ENCODE measurements at places on chromosomes 1 and 21. TPM values are rescaled to one million over a fixed set of nuclear protein-coding genes. Genes with fewer than 3 reads are reported as not detected.

DNA sequence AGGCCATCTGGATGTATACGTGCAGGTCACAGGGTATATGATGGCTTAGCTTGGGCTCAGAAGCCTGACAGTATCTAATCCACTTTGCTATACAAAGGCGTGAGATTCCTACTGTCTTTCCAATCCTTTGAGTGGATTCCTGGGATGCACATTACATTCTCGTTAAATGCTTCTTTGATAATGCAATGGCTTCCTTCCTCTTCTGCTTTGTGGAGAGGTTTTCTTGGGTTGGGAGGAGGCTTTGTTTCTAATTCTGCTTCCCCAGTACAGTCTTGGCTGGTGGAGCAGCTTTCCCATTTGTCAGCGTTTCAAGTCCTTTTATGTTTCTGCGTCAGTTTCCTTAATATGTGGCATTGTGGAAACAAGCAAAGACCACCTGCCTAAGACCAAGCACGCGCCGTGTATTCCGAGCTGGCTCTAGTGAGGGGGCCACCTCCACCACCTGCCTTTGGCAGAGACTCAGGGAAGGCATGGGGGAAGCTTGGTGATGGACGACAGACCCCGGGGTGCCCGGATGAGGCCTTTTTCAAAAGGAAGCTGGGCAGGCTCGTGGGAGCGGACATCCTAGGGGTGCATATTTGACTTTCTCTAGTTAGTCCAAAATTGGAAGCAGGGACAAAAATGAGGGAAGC, 72.7 kb downstream of the WDR4 start:
- peaks cover 12% of the 10 kb centered on the region for H3K27me3 ChIP-seq
- H3K27ac ChIP-seq = no peak overlapping the region
- no peak overlapping the region for H3K4me3 ChIP-seq
- H3K36me3 ChIP-seq = no peaks in the 10 kb centered on the region
- H3K4me1 ChIP-seq = no peaks in the 10 kb centered on the region

DNA sequence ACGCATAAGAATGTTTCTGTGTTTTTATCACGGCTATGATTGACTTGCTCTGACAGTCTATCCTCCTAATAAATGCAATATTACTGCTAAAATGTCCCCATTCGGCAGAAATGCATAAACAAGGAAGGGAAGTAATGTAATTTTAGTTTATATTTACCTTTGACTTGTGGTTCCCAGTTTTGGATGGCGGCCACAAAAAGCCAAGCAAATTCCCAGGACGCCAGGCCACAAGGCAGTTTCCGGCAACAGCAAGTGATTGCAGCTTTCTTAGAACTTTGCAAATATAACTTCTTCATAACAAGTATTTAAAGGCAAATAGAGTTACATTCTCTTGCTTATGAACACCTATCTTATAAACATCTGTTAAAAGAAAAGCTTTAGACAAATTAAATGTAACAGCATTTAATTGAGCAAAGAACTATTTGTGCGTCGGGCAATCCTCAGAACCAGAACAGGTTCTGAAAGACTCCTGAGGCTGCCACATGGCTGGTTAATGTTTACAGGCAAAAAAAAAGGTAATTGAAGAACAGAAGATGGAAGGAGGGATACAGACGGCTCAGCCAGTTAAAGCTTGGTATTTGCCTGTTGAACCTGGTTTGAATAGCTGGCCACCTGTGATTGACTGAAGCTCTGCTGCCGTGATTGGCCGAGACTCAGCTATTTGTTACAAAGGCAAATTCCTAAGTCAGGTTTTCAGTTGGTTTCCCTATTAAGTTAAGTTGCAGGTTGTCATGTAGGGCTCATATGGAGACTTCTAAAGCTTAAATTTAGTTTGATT, 80.8 kb downstream of the C21orf91 start:
- DNase-seq = no peak
- no peaks in the 10 kb centered on the region for H3K4me1 ChIP-seq
- no peak overlapping the region for H3K27ac ChIP-seq
- no peaks in the 10 kb centered on the region for H3K27me3 ChIP-seq
- H3K4me3 ChIP-seq = no peak overlapping the region

SLAMF6 gene
- 41.9 TPM for total RNA-seq

NBPF20 gene
- 3.9 TPM for total RNA-seq

EDEM3 gene
- total RNA-seq = 33.4 TPM

CA6 gene
- 2.8 TPM for total RNA-seq

Data from T-cell (primary cell).